ENCODE measurements at places on chromosomes 1 and 21.

GRCh38 chr1:233664253-233664652 is 50.3 kb downstream of the KCNK1 start:
- no peak for DNase-seq

GRCh38 chr1:11067716-11068599 is 8.1 kb upstream of the SRM start:
- no peak for DNase-seq

DNA sequence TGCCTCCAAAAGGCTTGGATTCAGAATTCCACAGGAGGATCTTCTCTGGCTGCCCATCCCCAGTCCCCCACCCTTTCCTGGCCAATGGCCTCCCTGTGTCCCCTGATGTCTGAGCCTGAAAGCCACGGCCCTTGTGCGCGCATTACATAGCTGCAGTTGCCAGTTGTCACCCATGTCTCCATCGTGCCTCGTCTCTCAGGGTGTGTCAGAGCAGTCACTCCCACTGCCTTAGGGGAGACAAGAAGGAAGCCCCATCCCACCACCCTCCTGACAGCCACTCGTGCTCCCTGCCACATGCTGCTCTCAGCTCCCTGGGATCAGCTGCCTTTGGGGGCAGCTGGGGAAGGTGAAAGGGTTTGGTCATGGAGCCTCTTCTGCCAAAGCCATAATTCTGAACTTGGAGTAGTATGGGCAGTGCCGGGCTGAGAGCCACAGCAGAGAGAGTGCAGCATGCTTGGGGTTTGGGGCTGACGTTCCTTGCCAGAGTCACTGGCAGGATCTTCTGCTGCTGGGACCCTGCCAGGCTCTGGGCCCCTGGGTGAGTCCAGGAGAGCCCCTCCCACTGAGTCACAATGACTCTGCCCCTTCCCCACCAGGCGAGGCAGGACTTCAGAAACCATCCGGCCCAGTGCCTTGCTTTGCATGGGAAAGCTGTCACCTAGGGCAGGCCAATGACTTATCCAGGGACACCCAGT is 285.9 kb upstream of the VAMP3 start:
- DNase-seq, result no peak

DNA sequence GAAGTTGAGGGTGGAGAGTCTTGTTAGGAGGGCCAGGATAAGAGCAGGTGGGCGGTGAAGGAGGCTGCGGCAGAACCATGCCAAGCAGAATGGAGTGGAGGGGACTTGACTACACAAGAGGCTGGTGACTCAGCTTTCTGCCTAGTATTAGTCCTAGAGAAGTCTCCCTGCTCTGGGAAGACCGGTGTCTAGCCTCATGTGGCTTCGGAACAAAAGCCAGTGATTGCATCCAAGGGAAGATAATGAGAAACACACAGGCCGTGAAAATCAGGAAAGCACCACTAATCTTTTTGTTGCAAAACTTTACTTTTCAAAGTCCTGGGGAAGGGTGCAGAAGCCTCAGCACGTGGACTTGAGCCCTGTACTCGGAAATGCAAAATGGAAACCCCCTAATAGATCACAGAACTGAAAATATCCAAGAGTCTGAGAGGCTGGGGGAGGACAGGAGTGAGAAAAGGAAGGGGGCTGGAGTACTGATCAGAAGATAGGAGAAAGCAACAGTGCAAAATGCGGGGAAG is 31.4 kb downstream of the DDR2 start:
- DNase-seq, result no peak

DNA sequence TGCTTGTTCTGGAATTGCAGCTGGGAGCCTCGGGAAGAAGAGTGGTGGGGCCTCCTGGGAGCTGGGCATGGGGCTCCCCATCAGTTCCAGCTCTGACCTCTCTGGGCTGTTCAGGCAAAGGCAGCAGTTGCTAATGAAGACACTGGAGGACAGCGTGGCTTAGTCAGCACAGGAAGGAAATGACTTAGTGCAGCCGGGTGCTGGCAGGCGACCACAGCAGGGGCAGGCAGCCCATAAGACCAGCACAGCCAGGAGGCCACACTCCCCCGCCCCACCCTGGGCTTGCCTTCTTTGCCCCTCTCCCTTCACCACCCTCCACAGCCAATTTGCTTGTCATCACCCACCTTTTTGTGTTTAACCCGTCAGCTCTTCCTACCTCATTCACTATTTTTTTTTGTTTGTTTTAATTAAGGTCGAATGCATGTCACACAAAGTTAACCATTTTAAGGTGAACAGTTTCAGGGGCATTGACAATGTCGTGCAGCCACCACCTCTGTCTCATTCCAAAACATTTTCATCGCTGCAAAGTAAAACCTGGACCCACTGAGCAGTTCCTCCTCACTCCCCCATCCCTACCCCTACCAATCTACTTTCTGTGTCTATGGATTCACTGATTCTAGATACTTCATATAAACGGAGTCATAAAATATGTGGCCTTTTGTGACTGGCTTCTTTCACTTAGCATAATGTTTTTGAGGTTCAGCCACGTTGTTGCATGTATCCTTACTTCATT is 10.9 kb downstream of the OLIG2 start:
- no peak for DNase-seq

DNA sequence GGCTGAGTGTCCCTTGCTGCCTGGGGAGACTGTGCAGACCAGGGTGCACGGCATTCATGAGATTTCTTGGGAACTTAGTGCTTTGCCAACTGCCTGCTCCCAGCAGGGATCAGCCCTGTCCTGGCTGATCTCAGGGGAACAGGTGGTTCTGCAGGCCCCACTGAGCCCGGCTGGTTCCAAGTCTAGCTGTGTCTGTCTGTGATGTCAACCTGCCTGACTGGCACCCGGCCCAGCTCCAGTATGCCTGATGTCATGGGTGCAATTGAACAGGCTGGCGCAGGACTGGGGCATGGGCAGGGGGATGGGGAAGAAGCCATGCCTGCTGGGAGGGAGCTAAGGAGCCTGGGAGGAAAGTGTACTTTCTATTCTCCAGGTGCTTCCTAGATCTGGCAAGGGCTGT is 227.1 kb downstream of the GRIK3 start:
- no peak for DNase-seq

DNA sequence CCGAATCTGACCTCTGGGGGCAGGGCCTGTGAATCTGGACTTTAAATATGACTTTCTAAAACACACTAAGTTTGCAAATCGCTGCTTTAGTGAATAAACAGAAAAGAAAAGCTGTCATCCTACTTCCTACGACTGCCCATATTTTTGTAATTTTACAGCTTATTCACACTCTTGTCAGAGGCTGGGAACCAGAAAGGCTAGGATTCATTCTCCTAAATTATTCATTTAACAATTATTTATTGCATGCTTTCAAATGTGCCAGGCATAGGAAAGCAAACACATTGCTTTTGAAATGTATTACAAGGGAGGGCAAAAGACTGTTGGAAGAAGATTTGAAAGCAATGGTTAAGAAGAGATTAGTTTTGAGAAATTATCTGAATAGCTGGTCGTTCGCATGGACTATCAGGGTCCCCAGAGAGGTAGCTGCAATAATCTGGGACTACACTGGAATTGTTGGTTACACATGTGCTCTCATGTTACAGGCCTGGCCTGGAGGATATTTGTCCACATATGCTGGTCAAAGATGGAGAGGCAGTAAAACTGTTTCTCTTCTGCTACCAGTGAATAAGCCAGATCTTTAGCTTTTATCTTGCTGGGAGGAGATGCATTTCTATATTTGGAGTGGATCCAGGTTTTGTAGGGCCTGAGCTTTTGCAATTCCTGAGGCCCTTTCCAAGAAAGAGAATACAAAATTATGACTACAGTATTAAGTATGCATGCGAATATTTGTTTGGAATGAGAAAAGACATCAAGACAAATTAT is 29.6 kb upstream of the SFPQ start:
- no peak for DNase-seq
